ENCODE measurements at places on chromosomes 6 and 20.

GRCh38 chr6:127120023-127120786 is 1.7 kb downstream of the RSPO3 start:
- DNase-seq: no peak

- no peak for DNase-seq
These were observed 150.5 kb upstream of the PRSS16 start for GRCh38 chr6:27096834-27097511.

DNA sequence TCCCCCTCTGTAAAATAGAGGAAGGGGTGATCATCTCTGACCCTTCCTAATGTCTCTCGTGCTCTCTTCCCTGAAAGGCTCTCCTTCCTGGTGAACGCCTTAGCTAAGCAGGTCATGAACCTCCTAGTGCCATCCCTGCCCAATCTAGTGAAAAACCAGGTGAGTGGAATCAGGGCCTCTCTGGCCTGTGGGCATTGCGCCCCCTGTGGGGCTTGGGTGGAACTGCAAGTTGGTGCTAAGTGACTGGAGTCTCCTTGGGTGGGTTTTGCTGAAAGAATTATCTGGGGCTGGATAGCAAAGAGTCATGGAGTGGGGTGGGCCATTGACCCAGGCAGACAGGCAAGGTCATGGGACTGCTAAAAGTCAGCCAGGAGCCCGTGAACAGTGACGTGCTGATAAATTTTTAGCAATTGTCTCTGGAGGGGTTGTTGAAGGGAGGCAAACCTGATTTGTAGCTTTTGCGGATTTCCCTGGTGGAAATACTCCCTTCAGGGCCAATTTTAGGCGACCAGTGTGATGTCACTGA is 8.9 kb downstream of the BPIFB1 start:
- DNase-seq: peak; percentile 62

DNA sequence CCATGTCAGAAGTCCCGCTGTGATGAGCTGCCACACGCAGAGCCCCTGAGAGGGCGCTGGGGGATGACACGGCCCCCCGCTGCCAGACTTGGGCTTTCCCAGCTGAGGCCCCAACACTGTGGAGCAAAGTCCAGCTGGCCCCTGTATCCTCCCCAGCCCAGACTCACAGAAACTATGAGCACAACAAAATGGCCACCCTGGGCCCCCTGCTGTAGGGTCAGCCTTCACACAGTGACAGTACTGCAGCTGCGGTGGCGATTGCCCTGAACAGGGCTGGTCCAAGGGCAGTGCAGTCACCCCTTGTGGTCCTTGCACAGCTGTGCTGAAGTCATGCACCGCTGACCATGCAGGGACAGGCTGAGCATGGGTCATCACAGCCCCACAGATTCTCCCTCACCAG is 78.2 kb upstream of the CST7 start:
- no peak for DNase-seq

DNA sequence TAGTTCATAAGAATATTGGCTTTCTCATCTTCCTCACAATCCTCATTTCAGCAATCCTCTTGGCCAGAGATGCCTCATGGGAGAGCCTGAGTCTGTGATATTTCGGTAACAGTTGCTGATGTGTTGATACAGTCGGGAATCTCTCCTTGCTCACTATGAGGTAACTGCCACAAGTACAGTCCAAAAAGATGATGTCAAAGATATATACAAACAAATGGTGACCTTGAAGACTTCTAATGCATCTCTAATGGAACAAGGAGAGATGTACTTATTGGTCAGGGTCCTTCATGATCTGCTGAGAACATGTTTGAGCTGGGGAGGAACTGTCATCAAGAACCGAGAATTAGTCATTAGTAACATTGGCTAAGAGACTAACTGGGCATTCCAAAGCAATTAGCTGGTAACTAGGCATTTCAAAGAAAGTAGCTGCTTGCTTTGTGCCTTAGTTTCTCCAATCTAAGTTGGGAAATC is 56.1 kb downstream of the FILIP1 start:
- no peak for DNase-seq

GRCh38 chr6:29730575-29731126 is 7.4 kb downstream of the HLA-F start:
- DNase-seq: no peak

- no peak for DNase-seq
These were observed 41.4 kb downstream of the HBS1L start for GRCh38 chr6:135013211-135013610.

DNA sequence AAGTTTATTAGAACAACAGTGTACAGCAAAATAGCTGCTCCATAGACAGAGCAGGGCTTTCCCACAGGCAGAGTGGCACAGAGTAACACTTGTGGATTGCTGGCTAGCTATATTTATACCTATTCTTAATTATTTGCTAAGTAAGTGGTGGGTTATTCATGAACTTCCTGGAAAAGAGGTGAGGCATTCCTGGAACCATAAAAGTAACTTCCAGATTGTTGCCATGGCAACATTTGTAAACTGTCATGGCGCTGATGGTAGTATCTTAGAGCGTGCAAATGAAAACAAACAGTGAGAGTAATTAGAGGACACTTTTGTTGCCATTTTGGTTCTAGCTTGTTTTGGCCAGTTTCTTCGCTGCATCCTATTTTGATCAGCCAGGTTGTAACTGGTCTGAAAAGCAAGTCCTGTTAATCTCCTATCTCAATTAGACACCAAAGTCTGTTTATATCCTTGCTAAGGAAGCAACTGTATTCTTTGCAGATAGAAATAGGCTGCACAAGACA is 23.9 kb downstream of the DEFB114 start:
- peak; percentile 73 for DNase-seq

GRCh38 chr6:130680116-130680515 is 147.1 kb upstream of the SMLR1 start:
- DNase-seq: no peak

- no peak for DNase-seq
These were observed 40.7 kb upstream of the DDR1 start for GRCh38 chr6:30843611-30843998.

- no peak for DNase-seq
These were observed 89.3 kb downstream of the JPH2 start for GRCh38 chr20:44097521-44098255.

DNA sequence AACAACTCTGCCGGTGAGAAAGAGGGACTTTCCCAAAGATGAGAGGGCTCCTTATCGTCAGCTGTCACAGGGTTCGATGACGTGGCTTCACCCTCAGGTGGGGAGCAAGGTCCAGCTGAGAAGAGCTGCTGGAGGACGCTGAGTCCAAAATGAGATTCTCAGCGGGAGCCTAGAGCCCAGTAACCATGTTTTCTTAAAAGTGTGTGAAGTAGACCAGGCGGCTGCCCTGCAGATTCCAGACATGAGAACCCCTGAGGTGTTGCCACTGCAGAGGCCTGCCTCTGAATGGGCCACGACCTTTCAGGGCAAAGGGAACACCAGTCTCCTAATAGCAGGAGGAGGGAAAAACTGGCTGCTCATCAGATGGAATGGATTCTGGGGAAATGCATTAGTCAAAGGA is 375.1 kb downstream of the BTBD9 start:
- DNase-seq: no peak

- DNase-seq: no peak
These were observed 97.8 kb downstream of the TNFAIP3 start for GRCh38 chr6:137964876-137965275.

- DNase-seq: no peak
These were observed 12.1 kb downstream of the PHACTR2 start for GRCh38 chr6:143689852-143690251.

DNA sequence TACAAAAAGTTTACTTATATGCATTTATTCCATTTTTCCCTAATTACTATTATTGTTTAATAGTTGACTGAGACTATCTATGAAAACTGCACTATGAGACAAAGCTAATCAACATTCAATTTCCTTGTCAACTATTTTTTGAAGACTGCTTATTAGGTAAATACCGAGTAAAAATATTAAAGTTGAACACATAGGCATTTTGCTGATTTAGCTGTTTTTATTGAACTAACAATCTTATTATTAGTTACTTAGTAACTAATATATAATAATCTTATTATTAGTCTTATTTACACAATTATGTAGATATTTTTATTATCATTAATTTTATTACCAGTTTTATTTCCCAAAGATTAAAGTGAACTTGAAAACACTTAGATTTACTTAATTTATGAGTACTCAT is 728.8 kb downstream of the TENT5A start:
- no peak for DNase-seq

GRCh38 chr6:163252061-163252591 is 162.4 kb upstream of the QKI start:
- no peak for DNase-seq

GRCh38 chr20:9110365-9110764 is 41.5 kb downstream of the PLCB4 start:
- DNase-seq: no peak

DNA sequence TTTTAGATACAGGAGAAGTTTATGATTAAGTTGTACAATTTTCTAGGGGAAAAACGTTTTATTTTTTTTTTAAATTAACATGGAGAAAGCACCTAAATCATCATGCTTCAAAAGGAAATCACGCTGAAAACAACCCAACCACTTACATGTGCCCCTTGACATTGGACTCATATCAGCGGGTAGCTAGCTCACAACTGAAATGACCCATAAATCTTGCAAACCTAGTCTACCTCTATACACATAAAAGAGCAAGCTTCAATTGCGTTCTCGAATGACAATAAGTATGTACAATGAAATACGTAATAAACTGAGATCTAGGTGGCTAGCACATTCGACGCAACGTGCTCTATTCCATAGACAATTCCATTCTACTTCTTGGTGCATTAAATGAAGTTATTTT is 722.9 kb upstream of the AGPAT4 start:
- no peak for DNase-seq

DNA sequence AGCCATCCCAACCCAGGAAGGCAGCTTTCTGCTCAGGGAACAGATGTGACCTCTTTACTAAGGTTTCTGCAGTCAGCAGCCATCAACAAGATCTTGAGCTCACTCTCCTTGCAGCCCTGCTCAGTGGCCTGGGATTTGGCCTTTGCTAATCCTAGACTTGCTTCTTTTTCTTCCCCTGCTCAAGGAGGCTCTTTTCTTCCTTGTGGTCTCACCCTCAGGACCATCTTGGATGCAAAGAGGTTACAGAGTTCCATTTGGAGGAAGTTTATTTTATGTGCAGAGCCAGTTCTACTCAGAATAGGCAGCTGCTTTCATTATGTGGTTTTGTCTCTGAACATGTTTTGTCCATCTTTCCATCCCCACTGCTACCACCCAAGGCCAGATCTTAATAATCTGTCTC is 49.3 kb downstream of the RALY start:
- DNase-seq: no peak
